CD4-positive, alpha-beta T cell treated with Interleukin-2 at 100 ng/mL for 4 hours (primary cell): ENCODE measurements at places on chromosomes 11 and 22.

DNA sequence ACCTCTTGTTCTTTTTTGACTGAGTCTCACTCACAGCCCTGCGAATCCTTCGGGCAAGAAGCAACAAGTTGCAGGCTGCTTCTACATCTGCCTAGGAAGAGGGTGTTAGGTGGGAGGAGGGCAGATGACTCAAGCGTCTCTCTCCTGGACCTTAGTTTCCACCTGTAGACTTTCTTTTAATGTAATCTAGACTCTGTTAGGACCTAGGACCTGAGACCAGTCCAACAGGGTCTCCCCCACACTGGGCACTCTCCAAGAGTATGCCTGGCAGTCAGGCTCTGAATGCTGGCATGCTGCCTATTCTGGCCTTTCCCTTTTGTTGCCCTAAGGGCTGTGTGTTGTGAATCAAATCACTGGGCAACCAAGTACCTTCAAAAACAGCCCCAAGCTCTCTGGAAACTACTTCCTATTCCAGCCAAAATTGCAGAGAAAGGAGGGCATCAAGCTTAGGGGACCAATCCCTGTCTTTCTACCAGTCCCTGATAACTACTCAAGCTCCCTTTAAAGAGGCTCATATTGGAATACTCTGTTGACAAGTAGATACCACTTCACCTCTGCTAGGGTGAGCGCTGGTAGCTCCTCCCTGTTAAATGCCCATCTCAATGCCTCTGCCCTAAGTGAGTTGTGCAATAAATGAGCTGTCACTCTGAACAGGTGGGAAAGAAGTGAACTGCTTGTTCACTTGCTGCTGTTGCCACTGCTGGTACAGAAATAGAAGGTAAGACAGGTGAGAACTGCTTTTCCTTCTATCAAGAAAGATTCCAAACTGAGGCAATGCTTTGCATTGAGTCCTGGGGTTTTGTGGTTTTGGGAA, at the start of gene BBOX1:
Gene BBOX1, plus strand, starts transcription at position 514 of the 814 bp plus-strand sequence. CDS start 14,616 bp downstream, outside the sequence.
- DNase-seq = no peak

GRCh38 chr11:15923183-15923582, 433.2 kb downstream of the SOX6 start:
- DNase-seq = no peak

DNA sequence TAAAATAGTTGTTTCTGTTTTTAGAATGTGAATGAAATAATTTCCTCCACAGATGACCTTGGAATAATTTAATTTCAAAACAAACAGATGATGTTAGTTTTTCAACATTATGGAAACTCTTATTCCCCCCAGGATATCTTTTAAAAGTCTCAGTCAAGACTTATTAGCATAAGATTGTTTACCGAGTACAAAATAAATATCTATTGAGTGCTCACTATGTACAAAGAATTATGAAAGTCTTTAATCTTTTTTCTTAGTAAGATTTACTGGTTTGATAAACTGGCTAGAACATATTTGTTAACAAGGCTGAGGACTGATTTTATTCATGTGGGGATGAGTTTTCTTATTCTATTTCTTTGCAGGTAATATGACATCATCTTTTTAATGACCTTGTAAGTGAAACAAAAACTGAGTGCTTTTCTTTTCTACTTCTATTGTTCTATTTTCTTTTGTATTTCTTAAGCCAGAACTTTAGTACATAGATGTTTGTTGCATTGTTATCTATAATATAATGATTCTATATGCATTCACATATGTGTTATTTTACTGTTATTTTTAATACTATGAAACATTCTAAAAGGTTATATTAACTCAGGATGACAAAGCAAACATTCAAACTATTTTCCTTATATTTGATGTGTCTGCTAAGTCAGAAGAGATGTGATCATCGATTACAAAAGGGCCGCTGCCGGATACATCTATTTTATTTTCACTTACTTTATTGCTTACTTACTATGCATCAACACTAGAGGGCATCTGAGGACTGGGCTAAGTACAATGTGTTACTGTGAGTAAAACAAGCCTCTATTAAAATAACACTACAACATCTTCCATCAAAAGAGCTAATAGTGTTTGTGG, 111.0 kb upstream of the ARHGAP42 start:
- no peak for DNase-seq

- DNase-seq = no peak
These were observed 444 bp upstream of the TSKU start for GRCh38 chr11:76782531-76783293.

GRCh38 chr22:30198152-30198825, 48.3 kb downstream of the LIF start:
- DNase-seq = no peak

DNA sequence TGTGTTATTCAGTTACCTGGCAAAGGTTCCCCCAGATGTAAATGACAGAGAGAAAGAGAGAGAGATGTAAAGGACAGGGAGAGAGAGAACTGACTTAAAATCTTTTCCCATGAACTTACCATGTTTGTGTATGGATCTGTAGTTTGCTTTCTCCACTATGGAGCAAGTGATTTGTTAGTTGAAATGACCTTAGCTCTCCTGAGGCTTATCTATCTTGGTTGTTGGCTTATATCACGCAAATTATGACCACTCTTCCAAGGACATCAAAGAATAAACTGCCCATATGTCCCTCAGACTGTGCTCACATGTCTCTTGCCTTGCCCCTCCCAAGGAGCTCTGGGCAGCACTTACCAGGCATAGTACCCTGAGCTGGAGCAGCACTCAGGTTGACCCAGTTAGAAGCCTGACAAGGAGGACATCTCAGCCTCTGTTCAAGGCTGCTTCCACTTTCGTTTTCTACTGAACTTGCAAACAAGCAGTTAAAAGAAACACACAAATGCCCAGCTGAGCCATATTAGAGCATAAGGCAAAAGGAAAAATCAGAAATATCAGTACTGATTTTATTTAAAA, 95.3 kb upstream of the RCN1 start:
- peak; percentile 24 for DNase-seq
